CD8-positive, alpha-beta T cell (primary cell): ENCODE measurements at places on chromosomes 1 and 21.

DNA sequence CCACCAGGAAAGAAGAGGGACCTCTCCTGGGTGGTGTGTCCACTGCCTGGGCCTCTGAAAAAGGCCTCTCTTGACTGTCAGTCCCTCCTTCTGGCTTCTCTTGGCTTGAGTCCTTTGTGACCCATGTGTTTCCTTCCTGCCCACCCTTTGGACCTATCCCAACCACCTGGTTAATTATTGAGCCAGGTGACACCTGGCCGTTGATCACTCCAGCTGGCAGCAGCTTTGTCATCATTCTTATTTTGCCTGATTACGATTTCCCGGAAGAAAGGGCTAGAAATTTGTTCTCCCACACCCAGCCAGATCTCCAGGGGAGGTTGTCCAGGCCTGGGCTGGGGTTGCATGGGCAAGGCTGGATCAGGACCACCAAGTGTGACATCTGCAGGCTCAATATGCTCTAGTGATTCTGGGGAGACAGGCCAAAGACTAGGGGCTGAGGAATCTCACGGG, 24.8 kb downstream of the CSF1 start:
- no peak for DNase-seq

DNA sequence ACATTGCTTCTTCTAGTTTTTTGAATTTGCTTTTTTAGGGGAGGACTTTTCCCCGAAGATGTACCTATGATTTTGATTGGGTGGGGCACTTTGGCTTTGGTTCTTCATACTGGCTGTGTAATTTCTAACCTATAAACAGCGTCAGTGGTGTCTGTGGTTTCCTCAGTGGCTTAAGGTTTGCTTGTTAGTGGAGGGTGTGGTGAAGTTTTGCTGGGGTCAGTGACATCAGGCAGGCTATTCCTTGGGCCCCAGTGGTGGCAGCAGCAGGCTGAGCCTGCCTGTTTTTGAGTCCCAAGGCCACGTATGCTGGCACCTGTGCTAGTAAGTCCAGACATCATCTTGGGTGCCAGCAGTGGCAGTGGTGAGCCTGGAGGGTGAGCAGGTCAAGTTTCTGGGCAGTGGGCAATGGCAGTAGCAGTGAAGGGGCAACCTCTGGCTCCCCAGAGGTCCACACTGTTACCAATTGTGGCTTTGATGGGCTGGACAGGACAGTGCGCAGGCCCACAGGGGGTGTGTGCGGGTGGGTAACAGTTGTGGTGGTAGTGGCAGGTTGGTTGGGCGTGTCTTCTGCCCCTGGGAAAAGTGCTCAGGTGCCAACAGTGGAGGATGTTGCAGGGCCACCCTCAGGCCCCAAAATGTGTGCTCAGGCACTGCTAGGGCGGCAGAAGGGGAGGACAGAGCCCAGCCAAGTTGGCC, 54.9 kb upstream of the B3GALT2 start:
- no peak for DNase-seq

- peak; percentile 63 for DNase-seq
Observed at GRCh38 chr1:27527890-27528817, 38.2 kb upstream of the WASF2 start.

DNA sequence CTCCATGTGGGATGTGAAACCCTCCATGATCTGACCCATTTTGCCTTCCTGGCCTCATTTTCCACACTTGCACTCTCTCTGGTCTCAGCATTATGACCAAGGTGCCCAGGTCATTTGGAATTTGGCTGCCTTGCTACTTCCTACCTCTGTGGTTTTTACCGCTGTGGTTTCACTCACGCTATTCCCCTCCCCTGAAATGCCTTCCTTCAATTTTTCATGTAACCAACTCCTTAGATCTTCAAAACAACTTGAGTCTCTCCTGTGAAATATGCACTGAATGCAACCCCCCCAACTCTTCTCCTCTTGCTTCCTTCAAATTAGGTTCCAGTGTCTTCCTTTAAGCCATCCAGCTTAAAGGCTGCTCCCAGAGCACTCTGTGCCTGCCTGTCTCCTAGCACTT, 50.1 kb downstream of the PHC2 start:
- DNase-seq = no peak

- DNase-seq = no peak
Observed at GRCh38 chr1:217010253-217010652, 287.0 kb upstream of the ESRRG start.
